ENCODE measurements at places on chromosomes 2 and 18.
A peak's percentile ranks its signal among the peaks of the same experiment; 100 is the strongest.

GRCh38 chr2:178275600-178275999, 81.3 kb downstream of the OSBPL6 start:
- no peak for DNase-seq

- no peak for DNase-seq
These were observed 660.7 kb upstream of the CNTNAP5 start for GRCh38 chr2:123364243-123364896.

GRCh38 chr18:46343931-46344372, 239.8 kb downstream of the HAUS1 start:
- no peak for DNase-seq

GRCh38 chr2:120499784-120500495, 154.0 kb downstream of the INHBB start:
- no peak for DNase-seq

DNA sequence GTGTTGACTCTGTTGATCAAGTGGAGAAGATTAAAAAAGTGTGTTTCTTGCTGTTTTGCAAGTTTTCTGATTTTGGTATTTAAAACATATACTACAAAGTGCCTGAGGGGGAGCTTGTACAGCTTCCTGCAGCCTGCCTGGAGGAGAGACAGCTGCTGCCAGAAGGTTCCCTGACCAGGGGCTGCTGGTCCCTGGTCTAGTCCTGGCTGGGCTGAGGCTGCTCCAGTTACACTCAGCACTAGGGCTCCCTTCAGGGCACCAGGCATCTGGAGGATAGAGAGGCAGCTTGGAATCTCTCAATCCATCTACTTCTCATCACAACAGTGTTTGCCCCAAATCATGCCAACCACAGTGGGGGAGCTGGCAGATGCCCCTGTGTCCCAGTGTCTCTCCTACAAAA, 4.8 kb downstream of the MC2R start:
- DNase-seq, result no peak

GRCh38 chr18:79809482-79810192, 11.9 kb downstream of the KCNG2 start:
- DNase-seq, result no peak

DNA sequence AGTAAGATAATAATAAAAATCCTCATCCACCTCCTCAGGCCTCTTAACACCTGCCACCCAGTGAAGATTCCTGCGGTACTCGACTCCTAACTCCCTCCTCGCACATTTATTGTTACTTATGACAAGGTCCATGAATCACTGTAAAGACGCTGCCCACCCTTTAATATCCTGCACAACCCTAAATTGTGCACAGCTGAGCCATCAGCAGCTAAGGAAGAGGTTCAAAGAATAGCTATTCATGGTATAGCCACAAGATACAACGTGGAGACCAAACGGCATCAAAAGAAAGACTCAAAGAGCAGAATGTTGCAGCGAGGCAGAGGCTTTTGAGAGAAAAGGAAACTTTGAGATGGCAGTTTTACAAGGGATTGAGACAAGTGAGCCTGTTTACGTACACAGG, 266.3 kb downstream of the SATB2 start:
- DNase-seq, result no peak

DNA sequence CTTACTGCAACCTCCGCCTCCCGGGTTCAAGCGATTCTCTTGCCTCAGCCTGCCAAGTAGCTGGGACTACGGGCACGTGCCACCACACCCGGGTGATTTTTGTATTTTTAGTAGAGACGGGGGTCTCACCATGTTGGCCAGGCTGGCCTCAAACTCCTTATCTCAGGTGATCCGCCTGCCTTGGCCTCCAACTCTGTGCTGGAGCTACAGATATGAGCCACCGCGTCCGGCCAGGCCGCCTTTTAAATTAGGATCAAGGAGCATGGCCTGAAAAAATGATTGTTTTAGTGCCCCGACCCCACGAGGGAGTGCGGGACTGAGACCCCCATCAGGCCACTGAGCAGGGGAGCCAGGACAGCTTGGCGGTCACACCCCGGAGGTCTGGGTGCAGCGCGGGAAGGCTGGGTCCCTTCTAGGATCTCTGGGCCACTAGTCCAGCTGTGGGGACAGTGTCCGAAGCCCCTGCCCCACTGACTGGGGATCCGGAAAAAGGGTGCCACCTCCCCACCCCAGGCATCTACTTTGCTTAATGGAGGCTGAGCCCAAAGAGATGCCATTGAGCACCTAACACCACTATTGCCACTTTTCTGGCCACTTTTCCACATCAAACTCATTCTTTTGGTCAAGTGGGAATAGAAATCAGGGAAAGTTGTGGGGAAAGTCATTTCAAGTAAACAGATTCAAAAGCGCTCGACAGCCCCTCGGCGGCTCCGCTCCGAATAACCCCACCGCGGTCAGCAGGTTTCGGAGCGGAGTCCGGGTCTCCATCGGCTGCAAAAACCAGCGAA, 19.7 kb upstream of the DNMT3A start:
- no peak for DNase-seq

DNA sequence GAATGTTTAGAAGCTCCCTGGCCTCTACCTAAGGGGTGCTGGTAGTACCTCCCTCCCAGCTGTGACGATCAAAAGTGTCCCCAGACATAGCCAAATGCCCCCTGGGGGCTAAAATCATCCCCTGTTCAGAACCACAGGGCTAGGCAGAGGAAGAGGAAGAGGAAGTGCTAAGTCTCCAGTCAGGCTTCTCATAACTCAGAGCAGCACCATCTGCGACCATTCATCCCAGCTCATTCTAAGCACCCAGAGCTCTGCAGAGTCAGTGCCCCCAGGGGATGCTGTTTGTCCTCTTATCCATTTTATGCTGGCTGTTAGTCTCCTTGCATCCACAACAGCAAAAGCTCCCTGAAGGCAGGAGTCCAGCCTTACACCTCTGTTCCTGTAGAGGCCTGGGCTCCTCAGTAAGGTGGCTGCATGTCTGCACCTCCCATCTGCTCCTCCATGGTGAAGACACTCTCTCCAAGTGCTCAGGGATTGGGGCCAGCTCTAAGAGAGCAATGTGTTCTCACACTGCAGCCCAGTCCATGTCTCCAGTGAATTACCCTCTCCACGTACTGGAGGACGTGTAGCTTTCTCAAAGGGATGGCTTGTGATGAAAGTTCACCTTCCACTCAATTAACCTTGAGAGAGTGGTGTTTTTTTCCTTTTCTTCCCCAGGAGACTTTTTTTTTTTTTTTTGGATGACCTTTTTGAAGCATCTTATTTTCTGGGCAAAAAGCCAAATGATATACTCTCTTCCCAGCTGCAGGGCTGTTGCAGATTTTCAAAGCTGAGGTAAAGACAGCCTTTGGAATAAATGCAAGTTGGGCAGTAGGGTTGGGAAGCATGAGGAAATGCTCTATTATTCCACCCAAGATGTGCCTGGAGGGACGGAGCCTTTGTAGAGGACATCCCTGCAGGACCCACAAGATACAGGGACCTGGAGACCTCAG, 158.9 kb upstream of the SLC14A2 start:
- no peak for DNase-seq

GRCh38 chr18:6406910-6407470, 7.7 kb downstream of the L3MBTL4 start:
- no peak for DNase-seq

DNA sequence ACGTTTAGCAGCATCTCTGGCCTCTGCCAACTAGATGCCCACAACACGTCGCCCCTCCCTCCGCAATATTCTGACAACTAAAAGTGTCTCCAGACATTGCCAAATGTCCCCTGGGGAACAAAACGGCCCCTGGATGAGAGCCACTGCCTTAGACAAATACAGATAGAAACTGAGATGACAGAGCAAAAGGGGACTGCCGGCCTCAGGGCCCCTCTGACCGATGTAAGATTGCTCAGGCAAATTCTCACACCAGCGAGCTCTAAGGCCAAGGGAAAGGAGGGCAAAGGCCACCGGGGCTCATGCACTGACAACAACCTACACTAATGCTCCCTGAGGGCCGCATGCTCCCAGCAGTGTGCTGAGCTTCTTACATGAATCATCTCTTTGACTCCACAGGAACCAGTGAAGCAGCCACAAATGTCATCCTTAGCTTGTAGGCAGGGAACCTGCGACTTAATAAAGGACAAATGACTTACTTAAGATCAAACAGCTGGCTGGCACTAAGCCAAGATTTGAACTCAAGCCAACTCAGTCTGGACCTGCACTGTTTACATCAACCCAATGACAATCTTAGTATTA, 228.5 kb downstream of the TTC32 start:
- DNase-seq, result no peak

DNA sequence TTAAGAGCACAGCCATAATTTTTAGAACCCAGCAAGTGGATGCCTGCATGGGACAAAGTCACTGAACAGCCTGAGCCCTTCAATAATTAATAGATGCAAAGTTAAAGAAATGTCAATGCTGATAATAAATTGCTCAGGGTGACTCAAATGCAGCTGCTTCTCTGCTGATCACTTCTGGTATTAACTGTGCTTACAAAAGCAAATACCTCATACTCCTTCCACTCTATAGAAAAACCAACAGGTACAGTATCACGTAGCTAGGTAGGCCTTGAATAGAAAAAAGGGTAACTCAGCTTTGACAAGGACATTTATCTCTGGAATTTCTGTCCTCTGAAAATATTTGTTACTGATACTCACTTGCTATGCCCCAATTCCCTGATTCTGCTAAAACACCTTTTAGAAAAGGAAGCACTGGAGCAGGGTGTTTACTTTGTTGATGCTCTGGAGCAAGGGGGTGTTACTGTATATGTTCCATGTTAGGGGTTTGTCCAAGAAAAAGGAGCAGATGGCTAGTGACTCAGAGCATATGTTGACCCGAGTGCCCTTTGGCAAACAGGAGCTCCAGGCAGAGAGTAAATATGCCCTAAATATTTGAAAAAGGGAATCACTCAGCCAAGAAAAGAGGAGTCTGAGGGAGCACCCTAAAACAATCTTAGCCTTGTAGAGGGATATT, 59.1 kb upstream of the RTN4 start:
- DNase-seq, result no peak

DNA sequence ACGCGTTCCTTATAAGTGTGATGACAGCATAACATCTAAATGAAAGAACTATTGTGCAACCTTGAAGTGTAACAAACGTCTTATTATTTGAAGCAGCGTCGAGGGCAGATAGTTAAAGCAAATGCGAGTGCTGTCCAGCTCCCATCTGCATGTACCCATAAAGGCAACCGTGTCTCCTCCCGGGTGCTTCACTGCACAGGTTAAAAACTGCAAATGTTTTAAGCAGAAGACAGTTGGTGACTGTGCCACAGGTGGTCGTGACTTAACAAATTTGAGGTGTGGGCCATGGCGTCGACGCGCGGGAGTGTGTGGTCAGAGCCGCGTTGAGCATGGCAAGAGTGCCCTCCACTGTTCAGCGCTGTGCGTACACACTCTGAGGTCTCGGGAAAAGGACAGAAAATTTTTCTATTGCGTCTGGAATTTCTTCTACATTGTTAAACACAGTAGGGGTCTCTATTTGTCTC, 6.4 kb downstream of the SALL3 start:
- peak; percentile 47 for DNase-seq

Data from AG08396 (cell line).